T follicular helper cell (primary cell): ENCODE measurements at places on chromosomes 13 and 19.

DNA sequence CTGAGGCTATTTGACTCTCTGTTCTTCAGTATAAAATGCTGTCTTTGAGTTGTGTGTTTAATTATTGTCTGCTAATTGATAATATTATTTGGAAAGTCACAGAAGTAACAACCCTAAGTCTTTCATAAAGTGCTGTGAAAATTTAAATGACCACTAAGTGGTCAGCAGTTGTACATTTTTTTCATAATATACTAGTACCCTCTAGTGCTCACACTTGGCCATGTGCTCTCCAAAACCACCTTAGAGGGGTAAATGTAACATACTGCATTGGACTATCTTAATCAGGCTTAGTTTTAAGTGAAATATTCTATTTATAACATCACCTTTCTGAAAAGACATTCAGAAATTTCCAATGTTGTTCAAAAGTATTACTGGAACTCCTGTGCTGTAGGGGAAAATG is 745.3 kb downstream of the GPC5 start:
- DNase-seq, result no peak

DNA sequence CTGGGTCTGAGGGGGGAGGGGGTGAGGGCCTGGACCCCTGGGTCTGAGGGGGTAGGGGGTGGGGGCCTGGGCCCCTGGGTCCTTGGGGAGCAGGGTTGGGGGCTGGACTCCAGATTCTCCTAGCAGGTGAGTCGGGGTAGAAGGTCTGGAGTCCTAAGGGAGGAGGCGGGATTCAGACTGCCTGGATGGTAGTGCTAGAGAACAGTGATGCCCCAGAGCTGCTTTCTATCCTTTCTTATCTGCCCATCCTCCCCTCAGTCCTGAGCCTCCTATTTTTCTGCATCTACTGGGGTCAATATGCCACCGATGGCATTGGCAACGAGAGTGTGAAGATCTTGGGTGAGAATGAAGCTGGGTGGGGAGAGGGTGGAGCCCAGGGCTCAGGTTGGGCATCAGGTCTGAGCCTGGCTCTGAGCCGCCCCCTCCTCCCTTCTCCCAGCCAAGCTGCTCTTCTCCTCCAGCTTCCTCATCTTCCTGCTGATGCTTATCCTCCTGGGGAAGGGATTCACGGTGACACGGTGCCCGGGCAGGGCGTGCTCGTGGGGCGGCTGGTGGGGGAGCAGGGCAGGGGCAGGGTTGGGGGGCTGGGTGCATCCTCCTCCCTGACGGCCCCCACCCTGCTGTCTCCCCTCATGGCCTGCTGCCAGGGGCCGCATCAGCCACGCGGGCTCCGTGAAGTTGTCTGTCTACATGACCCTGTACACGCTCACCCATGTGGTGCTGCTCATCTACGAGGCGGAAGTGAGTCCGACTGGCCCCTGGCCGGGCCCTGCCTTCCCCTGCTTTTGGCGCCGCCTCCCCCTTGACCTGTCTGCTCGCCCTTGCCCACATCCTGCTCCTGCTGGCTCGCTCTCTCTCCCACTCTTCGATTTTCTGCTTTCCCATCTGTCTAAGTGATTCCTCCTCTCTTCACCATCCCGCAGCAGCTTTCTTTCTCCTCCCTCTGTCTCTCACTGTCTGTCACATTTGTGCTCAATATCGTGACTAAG is 3.4 kb downstream of the TMEM145 start:
- no peak for DNase-seq

- DNase-seq, result no peak
Observed at GRCh38 chr13:99978799-99979452, 2.7 kb upstream of the ZIC2 start.

DNA sequence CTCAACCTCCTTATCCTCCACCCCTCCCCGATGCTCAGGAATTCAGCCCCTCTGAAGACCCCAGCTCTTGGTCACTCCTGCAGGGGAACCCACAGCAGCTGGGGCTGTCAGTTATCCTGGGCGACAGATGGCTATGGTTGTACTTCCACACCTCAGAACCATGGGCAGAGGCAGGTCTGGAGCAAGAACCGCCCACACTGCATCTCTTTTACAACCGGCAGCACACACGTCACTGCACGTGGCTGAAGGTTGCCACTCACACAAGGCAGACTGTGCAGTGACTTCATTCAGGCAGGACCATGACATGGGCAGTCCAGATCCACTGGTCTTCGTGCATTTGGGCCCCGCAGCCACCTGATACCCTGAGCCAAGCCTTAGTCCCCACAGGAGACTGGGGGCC is 21.5 kb upstream of the SDHAF1 start:
- no peak for DNase-seq

GRCh38 chr19:19909654-19910053 is 8.9 kb downstream of the ZNF93 start:
- DNase-seq, result no peak

GRCh38 chr13:58893396-58893795 is 1261.9 kb downstream of the PCDH17 start:
- DNase-seq, result no peak

GRCh38 chr19:6509118-6509971 is 7.2 kb upstream of the TUBB4A start:
- no peak for DNase-seq

- no peak for DNase-seq
Observed at GRCh38 chr13:98324105-98324504, 147.0 kb upstream of the RNF113B start.

DNA sequence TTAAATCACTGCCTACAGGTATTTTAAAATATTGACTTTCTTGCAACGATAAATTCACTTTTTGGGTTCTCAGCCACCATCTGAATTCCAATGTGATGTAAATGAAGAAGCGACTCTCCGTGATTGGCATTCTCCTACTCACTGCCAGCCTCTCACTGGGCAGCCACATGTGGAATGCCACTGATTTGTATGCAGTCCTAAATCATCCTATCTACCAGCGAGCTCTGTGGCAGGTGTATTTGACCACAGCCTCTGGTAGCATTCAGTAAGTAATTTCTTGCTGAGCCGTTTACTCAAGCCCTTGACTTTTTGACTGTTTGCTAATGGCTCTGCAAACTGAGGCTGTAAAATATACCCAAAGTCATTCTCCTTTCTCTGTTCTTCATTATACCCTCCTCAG is 559.0 kb upstream of the SLC10A2 start:
- DNase-seq, result no peak

- no peak for DNase-seq
Observed at GRCh38 chr19:17681505-17682125, 6.5 kb downstream of the UNC13A start.

DNA sequence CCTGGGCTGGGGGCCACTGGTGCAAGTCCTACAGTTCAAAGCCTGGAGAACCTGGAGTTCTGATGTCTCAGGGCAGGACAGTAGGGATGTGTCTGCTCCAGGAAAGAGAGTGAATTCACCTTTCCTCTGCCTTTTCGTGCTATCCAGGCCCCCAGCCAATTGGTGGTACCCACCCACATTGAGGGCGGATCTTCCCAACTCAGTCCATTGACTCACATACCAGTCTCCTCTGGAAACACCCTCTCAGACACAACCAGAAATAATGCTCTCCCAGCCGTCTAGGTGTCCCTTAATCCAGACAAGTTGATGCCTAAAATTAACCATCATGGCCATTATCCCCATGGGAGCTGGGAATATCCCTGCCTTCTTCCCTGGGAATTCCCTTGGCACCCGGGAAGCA is 38.8 kb upstream of the CHST8 start:
- no peak for DNase-seq

DNA sequence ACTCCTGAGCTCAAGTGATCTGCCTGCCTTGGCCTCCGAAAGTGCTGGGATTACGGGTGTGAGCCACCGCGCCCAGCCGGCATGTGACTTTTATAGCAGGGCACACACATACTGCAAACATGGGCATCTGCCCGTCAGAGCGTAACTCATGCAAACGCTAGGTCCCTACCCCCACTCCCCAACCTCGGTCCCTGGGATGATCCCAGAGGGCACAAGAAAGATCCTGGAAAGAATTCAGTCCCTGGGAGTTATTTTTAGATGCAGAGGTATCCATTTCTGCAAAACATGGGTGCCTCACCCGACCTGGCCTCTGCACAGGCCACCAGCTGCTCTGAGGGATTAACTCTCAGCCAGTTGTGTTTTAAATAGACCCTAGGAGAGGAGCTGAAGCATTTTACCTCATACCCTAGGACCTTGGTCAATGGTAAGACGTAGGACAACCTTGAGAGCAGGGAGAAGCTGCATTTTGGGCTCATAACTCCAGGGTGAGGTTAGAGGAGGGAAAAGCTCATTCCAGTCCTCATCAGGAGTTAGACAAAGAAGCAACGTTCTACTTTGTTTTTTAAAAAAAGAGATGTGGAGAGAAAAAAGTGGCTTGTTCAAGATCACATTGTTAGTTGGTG is 10.8 kb downstream of the TMEM38A start:
- DNase-seq, result no peak

GRCh38 chr19:38044267-38045111 is 137.5 kb downstream of the SIPA1L3 start:
- no peak for DNase-seq

- DNase-seq, result no peak
Observed at GRCh38 chr13:50126993-50127725, 111.9 kb downstream of the KCNRG start.

DNA sequence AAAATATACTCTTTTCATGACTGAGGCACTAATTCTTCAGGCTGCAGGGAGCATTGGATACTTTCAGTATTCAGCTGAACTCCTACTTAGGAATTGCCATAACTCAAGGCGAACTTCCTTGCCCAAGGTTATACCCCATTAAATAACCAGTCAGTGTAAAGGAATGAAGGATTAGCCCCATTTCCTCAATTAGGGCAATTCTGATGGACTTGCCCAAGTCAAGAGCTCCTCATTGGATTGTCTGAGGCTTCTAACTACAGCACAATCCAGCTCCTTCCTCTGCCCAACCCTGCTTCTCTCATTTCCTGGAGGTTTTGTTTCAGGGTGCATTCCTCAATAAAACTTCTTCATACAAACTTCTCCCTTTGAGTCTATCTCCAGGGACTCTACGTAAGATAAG is 329.2 kb downstream of the LIG4 start:
- DNase-seq, result no peak

DNA sequence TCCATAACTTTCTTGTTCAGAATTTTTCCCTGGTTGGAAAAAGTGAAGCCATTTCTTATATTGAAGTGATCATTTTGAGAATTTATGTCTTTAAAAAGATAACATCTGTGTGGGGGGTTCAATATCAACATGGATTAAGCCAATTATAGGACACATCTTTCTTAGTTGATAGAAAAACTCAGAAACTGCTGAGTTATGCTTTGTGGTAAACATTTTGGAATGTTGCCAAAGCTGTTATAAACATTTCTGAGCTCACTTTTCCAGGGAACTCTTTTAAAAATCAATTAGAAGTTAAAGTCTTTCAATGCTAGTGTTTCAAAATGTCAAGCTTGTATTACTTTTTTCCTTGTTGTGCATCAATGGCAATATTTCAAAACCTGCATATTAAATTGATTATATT is 248.8 kb downstream of the DACH1 start:
- no peak for DNase-seq

- DNase-seq, result no peak
Observed at GRCh38 chr19:41437944-41438574, 1.7 kb downstream of the DMAC2 start.

GRCh38 chr13:63184693-63185092 is 1769.0 kb upstream of the PCDH20 start:
- no peak for DNase-seq

DNA sequence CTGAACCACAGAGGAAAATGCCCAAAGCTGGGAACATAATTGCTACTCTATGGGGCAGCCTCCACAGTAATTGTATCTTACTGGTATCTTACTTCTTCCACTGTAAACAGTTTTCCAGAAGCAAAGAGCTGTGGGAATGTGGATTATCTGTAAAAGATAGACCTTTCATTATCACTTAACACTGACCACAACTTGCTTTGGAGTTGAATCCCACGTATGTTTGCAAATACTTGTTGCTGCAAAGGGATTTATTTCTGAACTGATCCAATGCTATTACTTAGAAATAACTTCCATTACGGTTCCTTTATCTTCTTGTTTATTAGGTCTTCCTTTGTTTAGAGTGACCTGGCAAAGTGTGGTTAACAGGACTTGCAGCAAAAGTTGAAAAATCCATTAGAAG is 218.1 kb downstream of the KCTD12 start:
- DNase-seq, result no peak

GRCh38 chr13:100619940-100620339 is 31.4 kb upstream of the GGACT start:
- DNase-seq, result no peak

DNA sequence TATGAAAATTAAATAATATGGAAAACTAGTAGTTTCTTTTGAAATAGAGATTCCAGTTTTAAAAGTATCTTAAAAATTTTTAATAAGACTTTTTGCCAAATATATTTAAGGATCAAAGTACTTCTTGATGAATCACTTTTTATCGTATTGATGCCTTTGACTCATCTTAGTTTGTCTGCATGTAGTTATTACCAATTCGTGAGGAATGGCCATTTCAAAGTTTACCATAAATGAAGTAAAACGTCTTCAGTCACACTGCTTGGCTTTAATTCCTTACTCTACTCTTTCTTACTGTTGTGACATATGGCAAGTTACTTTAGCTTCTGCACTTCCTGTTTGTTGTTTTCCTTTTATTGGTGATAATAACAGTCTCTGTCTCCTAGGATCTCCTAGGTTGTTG is 38.3 kb downstream of the NDFIP2 start:
- no peak for DNase-seq

DNA sequence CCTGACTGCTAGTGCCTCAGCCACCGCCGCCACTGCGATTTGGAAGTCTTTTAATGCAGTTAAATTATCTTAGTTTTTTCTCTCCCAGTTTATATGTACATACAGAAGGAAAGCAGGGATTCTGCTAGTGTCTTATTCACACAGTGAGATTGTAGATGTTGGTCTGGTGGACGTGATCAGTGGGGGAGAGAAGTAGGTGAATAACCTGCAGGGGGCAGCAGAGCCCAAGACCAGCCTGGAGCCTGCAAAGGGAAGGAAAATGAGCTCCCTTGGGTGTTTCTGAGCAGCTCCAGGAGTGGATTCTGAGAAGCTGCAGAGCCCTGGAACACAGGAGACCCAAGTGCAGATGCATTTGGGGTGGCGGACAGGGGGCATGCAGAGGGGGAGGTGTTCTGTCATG is 26.3 kb downstream of the ZNF844 start:
- peak; percentile 32 for DNase-seq

DNA sequence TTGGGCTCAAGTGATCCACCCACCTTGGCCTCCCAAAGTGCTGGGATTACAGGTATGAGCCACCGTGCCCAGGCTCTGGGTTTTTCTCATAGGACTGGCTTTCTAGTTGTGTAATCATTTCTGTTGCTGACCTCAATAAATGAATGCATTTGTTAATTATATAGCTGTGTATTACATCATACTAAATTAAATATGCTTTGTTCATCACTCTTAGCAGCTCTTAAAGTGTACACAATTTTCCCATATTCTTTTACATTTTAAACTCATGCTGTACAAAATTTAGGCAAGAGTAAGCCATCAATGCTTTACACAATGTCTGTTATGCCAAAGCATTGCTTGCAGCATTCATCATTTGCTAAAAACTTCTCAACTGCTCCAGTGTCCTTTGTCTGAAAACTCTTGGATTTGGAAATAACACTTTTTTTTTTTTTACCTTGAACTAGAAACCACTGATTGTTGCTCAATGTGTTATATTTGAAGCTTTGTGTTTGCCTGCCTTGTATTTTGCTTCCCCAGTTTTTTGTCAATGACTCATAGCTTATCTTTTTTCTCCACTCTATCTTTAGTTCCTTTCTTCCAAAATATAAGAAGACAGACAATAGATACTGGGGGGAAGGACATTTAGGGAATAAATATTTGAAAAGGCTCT is 31.4 kb downstream of the CCDC122 start:
- no peak for DNase-seq

GRCh38 chr19:14394167-14394566 is 12.9 kb downstream of the ADGRE5 start:
- no peak for DNase-seq
